ENCODE measurements at places on chromosomes 7 and 10.

GRCh38 chr7:98209166-98209920 lies 1.9 kb upstream of the BHLHA15 start:
- no peak for DNase-seq

GRCh38 chr7:106329971-106330733 lies 45.4 kb upstream of the NAMPT start:
- DNase-seq = no peak

GRCh38 chr7:71782051-71782450 lies 630.1 kb downstream of the CALN1 start:
- DNase-seq = no peak

- DNase-seq = no peak
Measured at GRCh38 chr7:130758429-130759056, 24.5 kb upstream of the KLF14 start.

DNA sequence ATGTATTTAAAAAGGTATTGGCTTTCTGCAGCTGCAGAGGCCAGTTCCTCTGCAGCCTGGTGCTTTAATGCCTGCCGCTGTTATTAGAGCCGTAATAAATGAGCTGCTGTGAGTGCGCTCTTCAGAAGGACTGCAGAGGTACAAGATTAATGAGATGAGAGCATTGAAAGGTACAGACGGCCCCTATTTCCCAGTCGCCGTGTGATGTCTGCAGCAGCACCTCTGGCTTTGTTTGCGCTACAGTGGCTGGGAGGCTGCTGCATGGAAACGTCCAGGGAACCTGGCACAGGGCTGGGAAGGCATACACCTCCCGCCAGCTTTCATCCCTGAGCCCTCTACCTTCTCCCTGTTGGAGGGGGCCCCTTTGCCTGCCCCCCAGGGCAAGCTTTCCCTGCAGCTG lies 383.8 kb upstream of the ZMIZ1 start:
- no peak for DNase-seq

- no peak for DNase-seq
Measured at GRCh38 chr7:149626972-149627371, 129.4 kb upstream of the ZNF746 start.

- DNase-seq = no peak
Measured at GRCh38 chr10:76882245-76882644, 755.4 kb downstream of the KCNMA1 start.

DNA sequence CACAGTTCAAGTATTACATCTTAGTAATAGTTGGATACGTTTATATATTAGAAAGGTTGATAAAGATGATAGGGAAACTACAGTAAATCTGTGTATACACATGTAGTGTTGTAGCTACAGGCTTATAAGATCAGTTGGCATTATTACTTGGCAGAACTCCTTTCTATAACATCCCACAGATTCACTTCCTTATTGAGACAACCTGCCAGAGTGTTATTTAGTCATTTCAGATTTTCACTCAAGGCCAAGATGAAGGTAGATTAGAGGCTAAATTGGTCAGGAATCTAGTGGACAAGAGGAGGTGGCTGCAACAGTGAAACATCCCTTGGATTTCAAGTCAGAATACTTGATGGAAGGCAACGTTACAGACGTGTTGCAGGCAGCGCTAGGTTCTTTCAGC lies 63.0 kb downstream of the PAPSS2 start:
- no peak for DNase-seq

- DNase-seq = no peak
Measured at GRCh38 chr7:129785685-129786514, 166.9 kb downstream of the UBE2H start.

DNA sequence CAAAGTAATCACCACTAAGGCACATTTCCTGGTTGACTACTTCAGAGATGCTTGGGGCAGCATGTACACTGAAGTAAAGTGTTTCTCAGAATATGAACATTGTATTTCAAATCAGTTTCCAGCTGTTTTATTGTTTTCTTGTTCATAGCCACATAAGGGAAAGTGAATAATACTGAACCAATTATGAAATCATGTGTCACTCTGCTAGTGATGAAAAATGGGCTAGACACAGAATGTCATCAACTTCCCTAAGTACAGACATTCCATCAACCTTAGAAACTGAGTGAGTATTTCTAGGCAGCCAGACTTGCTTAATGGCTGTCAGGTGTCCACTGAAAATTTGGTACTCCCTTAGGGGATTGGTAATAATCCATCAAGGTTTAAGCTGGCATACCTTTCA lies 603.5 kb downstream of the ARL4A start:
- DNase-seq = no peak

DNA sequence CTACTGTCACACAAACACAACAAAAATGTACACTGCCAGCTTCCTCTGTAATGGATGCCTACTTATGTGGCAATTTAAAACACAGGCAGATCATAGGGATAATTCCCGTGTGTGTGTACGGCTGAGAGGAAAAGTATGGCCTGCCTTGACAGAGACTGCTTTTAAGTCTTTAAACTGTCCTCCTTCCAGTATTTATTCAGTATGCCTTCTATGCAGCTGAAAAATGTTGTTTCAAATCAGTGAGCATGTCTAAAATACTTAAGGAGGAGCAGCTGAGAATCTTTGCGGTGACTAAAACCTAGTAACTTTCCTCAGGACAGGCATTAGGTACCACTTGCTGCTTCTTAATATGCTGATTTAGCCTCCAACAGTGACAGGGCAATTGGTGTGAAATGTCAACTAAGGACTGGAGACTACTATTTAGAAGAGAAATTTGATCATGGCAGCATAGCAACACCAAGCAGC lies 126.3 kb downstream of the CACNA2D1 start:
- no peak for DNase-seq

GRCh38 chr10:75425291-75426079 lies 5.9 kb upstream of the LRMDA start:
- no peak for DNase-seq

- DNase-seq = no peak
Measured at GRCh38 chr7:69778138-69778537, 179.9 kb downstream of the AUTS2 start.

GRCh38 chr10:126398924-126399323 lies 10.6 kb upstream of the ADAM12 start:
- no peak for DNase-seq

All from stimulated activated CD4-positive, alpha-beta T cell treated with anti-CD3 and anti-CD28 coated beads, TNF-alpha, amount 100 ng/mL, for 1 hour (primary cell).